NB4 (cell line): ENCODE measurements at places on chromosomes 5 and 9.

- no peak for DNase-seq
These were observed 179.0 kb upstream of the PITX1 start for GRCh38 chr5:135213027-135213386.

DNA sequence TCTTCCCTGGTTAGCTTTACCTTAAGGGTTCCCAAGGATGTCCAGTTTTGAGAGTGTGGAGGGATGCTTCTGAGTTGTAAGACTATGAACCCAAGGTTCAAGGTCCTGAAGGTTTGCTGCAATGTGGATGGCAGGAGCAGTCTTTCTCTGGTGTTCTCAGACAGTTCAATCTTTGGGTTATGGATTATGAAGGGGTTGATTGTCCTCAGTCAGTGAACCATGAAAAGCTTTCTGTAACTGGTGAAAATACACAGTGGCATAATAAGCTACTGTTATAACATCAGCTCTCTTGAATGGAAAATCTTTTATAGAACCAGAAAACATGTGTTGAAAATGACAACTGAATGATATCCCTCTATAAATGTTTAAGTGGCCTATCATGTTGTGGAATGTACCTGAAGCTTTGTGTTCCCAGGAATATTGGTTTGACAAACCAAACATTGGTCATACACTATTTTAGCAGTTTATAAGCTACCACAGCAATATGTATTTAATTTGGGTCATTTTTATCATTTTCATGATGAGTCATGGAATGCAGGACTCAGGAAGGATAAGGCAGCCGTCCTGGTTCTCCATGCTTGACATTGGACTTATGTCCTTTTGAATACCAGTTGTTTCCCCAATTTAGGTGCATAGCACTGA is 1041.8 kb upstream of the ARRDC3 start:
- no peak for DNase-seq

- no peak for DNase-seq
These were observed 66.3 kb downstream of the PSAT1 start for GRCh38 chr9:78363221-78363620.

DNA sequence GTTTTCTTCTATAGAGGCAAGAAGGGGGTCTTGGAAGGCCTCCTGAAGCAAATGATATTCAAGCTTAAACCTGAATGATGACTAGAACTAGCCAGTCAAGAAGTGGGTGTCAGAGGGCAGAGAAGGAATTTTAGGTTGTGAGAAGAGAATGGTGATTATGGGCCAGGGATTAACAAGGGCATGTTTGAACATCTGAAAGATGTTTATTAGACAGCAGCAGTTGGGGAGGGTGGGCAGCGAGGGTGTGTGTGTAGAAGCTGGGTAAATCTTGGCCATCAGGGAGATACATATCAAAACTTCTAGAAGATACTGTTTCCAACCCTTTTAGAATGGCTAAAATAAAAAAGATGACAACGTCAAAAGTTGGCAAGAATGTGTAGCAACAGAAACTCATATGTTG is 54.5 kb downstream of the MAN2A1 start:
- no peak for DNase-seq

GRCh38 chr9:16328349-16328748 is 542.1 kb downstream of the BNC2 start:
- DNase-seq = no peak

DNA sequence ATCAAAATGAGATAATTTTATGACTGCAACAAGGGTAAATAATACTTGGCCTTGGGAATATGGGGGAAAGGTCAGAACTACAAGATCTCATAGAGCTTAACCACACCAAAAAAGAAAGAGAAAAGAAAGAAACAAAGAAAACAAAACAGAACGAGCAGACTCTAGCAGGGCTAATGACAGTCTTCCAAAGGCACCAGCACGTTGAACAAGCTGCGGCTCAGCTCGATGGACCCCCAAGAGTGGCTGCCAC is 689 bp downstream of the AK3 start:
- no peak for DNase-seq

GRCh38 chr9:9754186-9754585 is 858.6 kb downstream of the PTPRD start:
- no peak for DNase-seq

GRCh38 chr9:128822407-128823042 is 4.2 kb downstream of the ENDOG start:
- no peak for DNase-seq

DNA sequence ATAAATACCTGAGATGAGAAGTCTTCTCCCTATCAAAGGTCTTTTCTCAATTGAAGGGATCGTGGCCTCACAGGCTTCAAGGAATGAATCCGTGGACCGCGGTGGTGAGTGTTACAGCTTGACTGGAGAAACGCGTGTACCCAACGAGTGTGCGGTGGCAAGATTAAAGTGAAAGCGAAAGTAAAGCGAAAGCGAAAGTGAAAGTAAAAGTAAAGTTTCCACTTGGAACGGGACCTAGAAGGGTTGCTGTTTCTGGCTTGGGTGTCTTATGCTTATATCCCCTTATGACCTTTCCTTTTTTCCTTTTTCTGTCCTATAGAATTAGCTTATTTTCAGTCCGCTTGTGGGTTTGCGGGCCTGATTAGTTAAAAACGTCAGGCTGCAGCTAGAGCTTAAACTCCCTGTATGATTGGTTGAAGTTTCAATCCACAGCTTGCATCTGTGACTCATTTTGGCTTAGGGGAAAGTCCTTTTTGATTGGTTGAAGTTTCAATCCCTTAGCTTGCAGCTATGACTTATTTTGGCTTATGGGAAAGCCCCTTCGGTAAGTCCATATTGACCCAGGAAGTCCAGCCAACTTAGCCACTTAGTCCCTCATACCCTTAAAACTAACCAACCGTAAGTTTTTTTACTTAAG is 924.3 kb upstream of the CDH10 start:
- peak; percentile 22 for DNase-seq

DNA sequence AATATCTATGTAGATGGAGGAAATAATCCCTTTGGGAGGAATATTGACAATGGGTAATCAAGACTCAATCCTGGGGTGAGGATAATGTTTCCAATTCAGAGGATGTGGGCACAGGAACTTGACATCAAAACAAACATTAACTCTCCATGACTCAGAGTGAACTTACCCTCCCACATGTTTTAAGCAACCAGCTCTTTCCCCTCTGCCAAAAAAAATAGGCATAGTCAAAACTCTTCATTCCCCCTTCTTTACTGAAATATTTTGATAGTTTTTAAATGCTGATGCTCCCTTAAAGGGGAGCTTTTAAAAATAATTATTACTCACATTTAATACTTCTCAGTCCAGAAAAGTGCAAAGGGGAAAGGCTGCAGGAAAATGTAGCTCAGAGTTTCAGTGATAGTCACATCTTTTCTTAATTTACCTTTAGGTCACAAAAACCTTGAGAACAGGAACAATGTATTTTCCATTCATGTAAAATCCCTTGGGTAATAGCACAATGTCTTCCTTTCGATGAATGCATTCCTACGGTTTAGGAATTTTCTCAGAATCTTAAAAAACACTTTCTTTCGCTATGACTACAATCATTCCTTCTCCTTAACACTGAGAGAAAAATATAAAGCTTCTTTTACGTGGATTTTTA is 298.4 kb upstream of the GRAMD2B start:
- DNase-seq = peak; percentile 25

GRCh38 chr5:1008451-1009358 is at the start of gene NKD2:
TSS of gene NKD2 (plus strand) at chr5:1008802. CDS start at chr5:1009058, 256 bp downstream.
- peak; percentile 60 for DNase-seq

- DNase-seq = no peak
These were observed at the start of gene TAS2R1 for GRCh38 chr5:9630251-9630650. TSS of gene TAS2R1 (minus strand) at chr5:9630351. CDS start at chr5:9630032, 319 bp downstream.

GRCh38 chr5:121660142-121660541 is 191.5 kb upstream of the FTMT start:
- no peak for DNase-seq

- no peak for DNase-seq
These were observed 43.3 kb downstream of the TMC1 start for GRCh38 chr9:72564479-72565281.

GRCh38 chr5:138149530-138149929 is 10.3 kb upstream of the NME5 start:
- DNase-seq = no peak

DNA sequence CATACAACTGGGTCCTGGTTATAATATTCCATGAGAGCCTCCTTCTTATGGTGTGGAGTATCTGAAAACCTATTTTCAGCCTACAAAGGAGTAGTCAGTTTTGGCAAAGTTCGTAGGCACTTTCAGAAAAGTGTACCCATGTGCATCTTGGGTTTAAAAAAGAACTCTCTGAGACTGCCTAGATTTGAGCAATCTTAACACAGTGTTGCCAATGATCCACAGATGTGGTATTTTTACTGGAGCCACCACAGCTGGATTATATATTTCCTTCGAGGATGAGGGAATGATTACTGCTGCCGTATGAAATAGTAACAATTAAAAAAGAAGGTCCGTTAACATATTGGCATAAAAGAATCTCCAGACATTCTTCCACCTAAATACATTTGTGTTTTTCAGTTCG is 1.1 kb downstream of the PALM2AKAP2 start:
- DNase-seq = no peak

DNA sequence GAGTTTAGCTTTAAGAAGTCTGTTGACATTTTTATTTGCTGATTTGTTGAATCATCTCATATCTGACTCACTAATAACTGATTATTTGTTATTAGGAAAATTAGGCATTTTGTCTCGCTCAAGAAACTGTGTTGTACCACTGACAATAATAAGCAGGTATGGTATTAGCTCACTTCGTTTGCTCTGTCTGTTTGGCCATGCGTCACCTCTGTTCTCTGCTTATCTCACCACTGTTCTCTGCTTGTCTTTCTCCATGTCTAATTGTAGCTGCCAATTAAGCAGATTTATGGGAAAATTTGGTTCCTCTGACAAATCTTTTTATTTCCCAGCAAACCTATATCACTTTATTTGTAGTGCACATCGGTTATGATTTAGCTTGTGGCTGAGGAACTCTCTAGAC is 138.9 kb downstream of the WDR41 start:
- no peak for DNase-seq

- DNase-seq = no peak
These were observed 50.4 kb upstream of the SYNPO start for GRCh38 chr5:150589862-150590601.

DNA sequence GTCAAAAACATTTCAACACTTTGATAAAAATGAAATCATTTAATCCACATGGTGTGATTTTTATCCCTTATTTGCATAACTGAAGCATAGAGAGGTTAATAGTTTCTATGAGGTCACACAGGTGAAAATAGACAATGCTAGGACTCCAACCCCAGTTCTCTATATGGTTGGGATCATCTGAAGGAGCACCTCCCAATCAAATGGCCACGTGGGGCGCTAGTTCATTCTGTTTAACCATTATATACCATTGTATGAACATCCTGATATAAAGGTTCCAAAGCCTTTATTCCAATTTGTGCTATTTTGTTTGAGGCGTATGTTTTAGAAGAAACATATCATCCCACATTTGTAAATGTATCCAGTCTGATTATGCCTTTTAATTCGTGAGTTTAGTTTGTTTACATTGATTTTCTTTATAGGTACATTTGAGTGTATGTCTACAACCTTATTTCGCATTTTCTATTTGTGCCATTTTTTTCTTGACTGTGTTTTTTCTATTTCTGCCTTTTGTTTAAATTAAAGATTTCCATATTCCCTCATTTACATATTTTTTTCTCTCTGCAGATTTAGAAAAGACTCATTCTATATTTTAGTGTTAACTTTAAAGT is 1092.0 kb downstream of the MAT2B start:
- peak; percentile 38 for DNase-seq

DNA sequence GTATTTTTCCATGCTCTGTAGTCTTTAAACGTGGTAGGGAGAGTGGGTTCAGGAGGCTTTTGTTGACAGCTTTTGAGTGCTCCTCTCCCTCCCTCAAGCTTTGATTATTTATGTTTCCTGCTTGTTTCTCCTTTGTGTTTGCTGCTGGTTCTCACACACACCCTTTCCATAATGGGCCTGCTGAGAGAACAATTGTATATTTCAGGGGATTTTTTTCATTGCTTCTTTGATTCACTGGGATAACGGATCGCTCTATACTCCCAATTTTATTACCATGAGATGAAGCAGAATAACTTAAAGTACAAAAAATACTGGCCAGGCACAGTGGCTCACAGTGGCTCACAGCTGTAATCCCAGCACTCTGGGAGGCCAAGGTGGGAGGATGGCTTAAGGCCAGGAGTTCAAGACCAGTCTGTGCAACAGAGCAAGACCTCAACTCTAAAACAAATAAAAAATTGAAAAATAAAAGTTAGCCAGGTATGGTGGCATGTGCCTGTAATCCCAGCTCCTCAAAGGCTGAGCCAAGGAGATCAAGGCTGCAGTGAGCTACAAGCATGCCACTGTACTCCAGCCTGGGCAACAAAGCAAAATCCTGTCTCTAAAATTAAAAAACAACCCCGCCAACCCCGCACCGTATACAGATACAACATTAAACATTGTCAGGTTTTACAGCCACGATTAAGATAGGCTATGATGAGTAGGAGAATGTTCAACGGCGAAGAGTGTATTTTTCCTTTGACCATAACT is 66.9 kb downstream of the USP20 start:
- DNase-seq = no peak

DNA sequence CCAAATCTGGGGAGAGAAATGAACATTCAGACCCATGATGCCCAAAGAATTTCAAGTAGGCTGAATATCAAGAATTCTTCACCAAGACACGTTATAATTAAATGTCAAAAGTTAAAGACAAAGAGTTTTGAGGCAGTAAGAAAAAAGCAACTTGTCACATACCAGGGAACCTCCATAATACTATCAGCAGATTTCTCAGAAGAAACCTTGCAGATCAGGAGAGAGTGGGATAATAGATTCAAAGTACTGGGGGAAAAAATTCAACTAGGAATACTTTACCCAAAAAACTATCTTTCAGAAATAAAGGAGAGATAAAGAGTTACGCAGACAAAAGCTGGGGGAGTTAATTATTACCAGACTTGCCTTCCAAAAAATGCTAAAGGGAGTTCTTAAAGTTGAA is 516.0 kb downstream of the CETN3 start:
- no peak for DNase-seq

DNA sequence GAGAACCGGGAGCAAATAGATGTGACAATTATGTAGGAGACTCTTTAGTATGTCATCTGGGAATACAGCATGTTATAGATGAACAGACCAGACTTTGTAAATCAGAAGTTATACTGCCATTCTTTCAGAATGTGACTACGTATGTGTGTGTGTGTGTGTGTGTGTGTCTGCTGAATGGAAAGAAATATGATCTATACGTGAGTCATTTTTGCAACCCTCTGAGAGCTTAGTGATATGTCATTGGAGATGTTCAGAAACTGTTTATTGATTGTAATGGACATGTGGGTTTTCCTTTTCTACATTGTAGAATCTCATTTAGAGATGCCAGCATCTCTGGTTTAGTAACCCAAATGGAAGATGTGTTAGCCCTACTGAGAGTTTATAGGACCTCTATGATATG is 731.5 kb downstream of the TLE1 start:
- DNase-seq = no peak

GRCh38 chr5:93274291-93274690 is 306.7 kb downstream of the NR2F1-AS1 start:
- DNase-seq = no peak

GRCh38 chr5:392431-392988 is 50.5 kb upstream of the EXOC3 start:
- peak; percentile 100 for DNase-seq

DNA sequence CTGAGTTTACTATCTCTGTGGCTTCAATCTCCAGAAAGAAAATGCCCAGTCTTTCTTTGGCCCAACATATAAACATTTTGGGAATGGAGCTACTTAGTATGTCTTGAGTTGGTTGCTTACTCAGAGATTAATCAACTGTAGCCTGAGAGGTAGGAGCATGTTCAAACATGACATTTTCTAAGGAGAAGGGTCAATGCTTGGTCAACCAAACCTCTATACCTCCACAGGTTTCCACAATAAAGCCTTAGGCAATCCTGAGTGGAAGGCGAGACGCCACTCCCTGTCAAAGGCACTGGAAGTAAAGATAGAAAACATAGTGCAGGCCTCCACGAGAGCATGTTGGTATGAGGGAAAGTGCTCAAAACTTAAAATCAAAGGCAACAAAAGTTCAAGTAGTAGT is 411.4 kb downstream of the KCTD16 start:
- DNase-seq = no peak
